ENCODE measurements at places on chromosomes 1 and 21.

DNA sequence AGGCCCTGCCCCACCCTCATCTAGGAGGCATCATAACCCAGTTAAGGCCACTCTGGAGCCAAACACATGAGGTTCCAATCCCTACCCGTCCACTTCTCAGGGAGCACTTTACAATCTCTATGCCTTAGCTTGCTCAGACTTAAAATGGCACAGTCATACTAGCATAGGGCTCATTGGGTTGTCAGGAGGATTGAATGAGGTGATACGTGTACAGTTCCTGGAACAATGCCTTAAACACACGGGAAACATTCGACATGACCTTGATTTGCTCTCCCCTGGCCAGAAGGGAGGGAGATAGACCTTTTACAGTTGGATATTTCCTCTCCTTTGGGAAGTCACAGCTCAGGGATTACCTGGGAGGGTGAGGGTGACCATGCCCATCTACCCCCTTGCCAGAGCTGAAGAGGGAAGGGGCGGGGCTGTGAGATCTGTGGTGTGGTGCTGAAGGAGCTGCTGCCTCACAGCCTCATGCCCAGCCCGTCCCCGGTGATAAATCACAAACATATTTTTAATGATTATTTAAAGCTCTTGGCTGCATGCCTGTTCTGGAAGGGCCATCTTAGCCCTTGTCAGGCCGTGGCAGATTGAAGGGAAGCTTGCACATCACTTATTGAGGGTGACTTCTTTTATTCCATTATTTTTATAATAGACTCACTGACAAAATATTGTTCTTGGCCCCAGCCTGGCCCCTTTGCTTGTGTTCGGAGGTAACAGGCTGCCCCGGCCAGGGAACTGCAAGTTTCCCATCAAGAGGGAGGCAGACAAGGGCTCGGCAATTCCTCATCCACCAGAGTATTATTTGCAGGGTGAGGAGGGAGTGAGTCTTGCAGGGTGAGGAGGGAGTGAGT is 83.4 kb downstream of the FOXD2 start:
- no peak for DNase-seq

DNA sequence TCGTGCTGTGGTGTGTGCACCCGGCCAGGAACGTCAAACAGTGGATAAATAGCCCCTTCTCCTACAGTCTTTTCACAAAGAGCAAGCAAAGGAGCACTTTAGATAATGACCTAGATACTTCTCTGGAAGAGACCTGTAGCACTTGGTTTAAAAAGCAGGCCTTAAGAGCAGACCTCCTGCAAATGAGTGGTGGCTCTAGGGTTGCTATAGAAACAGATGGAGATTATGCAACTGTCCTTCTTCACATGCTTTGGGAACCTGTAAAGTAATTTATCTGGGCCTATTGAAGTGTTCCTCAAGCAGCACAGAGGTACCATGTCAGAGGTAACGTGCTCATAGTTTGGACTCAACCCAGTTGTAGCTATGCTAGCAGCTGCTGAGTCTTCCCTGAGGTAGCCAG is 208.2 kb upstream of the KIAA0040 start:
- DNase-seq = no peak

GRCh38 chr1:231161667-231162296 is at the start of gene TRIM67:
TRIM67 (plus strand) TSS chr1:231162058; CDS start chr1:231162970, 912 bp downstream.
- DNase-seq = no peak

DNA sequence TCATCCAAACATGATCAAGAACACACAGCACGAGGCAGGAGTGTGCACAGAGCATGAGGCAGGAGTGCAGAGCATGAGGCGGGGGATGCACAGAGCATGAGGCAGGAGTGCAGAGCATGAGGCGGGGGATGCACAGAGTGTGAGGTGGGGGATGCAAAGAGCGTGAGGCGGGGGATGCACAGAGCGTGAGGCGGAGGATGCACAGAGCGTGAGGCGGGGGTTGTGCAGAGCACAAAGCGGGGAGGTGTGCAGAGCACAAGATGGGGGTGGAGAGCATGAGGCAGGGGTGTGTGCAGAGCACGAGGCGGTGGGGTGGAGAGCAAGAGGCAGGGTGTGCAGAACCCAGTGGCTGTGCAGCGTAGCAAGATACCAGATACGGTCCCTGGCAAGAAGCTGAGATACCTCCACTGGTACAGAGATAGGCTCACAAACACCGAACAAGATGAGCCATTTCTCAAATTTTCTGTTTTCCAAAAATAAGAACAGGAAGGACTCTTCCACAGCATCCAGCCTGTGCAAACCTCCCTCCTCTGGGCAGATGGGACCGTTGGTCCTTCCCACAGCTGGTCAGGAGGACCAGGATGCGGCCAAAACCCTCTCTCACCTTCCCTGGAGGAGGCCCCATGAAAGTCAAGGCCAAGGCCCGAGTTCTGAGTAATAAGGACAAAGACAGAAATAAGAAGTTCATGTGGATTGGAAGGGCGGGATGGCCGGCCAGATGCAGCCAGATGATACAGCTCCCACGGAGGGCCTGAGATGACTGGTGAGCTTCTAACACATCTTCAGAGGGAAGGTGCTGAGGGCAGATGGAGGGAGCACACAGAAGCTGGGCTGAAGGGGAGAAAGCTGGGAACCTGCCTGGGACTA is 12.0 kb downstream of the SPATC1L start:
- DNase-seq = no peak

DNA sequence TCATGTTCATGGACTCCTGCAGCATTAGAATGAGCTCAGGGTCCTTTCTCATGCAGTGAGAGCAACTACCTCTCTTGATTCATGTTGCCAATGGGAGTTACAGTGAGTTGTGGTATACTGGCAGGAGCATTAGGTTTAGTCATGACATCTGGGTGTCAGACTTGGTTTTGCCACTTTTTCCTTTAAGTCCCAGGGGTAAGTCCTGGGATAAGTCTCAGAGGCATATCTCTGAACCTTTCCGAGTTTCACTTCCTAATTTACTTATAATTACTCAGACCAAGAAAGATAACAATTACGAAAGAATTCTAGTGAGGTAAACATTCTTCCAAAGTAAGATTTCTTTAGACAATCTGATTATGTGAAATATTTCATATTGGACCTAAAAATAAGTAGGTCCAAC is 606.0 kb downstream of the SMYD3 start:
- no peak for DNase-seq

DNA sequence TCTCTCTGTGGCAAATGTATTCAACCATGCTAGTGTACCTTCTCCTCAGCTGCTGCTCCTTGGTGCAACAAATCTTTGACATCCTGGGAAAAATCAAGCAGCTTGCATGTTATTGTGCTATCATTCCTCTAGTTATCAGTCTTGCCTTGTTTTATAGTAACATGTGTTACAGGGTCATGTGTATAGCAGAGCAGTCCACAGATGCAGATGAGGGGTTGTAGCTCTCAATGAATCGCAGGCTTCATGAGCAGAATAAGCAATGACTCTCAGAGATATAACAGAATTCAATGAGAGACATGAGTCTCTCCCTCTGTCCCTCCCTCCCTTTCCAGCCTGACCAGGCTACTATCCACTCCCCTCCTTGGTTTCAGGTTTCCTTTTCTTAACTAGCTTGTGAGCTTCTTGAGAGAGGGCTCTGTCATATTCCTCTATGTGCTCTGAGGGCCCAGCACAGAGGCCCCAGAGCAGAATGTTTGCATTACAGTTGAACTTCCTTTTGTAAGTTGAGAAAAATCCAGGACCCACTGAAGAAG is 15.1 kb upstream of the JUN start:
- DNase-seq = no peak

- no peak for DNase-seq
Observed at GRCh38 chr1:172084876-172085275, 243.6 kb downstream of the DNM3 start.

- DNase-seq = no peak
Observed at GRCh38 chr1:85550784-85551516, 29.6 kb upstream of the CCN1 start.

DNA sequence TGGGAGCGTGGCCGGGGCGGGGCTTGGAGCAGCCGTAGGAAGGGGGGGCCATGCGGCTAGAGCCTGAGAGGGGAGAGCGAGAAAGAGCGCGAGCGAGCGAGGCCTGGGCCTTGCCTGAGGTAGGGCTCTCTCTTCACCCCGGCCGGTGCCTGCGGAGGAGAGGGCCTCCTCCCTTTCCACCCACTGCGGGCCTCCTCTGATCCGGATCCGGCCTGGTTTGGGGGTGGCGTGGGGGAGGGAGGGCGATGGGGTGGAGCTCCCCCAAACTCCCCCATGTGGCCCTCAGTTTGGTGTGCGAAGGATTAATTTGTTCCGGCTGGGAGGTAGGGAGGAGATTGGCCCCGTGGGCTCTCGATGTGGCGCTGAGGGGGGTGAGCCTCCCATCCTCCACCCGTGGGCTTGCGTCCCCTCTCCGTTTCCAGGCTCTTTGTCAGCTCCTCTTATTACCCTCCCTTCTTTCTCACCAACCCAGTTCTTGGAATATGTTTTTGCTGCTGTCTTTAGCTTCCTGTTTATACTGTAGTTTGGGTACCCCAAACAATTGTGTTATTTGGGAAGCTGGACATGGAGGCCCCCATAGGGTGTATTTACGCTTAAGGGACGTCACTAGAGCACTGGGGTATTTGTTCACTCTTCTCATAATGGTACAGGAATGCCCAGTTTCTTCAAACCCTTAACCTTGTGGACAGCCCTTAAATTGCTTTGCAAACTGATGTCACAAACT is 685 bp downstream of the UBAP2L start:
- DNase-seq = peak; percentile 75

- DNase-seq = no peak
Observed at GRCh38 chr1:151998611-151999362, 5.1 kb upstream of the S100A10 start.

- DNase-seq = no peak
Observed at GRCh38 chr1:160124705-160125478, 9.3 kb downstream of the ATP1A2 start.

- DNase-seq = no peak
Observed at GRCh38 chr1:231694465-231695077, 68.0 kb downstream of the DISC1 start.

- no peak for DNase-seq
Observed at GRCh38 chr21:15408089-15408488, 321.7 kb upstream of the USP25 start.

DNA sequence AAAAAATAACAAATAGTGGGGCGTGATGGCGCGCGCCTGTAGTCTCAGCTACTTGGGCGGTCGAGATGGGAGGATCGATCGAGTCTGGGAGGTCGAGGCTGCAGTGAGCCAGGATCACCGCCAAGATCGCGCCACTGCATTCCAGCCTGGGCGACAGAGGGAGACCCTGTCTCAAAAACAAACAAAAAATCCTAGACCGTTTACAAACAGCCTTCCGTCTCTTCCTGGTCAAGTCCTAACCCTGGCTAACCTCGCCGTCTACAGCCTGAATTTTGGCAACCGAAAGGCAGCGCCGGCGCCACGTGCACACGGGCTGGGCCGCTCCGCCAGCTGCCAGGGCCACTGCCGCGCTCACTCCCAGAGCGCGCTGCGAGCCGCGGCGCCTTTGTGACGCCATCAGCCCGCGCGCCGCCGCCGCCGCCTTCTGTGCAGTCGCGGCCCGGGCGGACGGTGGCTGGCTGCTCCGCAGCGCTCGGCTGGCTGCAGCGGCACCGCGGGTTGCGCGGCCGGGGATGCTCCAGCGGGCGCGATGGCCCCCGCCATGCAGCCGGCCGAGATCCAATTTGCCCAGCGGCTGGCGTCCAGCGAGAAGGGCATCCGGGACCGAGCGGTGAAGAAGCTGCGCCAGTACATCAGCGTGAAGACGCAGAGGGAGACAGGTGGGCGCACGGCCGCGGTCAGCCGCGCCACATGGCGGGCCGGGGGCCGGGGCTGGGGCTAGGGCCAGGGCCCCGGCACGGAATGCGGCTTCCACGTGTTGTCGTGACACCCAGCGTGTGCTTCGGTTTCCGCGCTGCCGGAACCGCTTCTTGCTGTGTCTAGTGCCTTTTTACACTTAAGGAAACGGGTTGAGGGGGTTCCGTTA is at the start of the genes HSF2BP and RRP1B:
HSF2BP (minus strand) TSS at position 353 of the 865 bp plus-strand sequence. CDS start 1,392 bp downstream, outside the sequence.
RRP1B (plus strand) TSS at position 425 of the 865 bp plus-strand sequence; CDS start at position 530, 105 bp downstream.
- DNase-seq = peak; percentile 83

GRCh38 chr1:56258371-56258770 is 321.0 kb downstream of the PLPP3 start:
- DNase-seq = no peak

GRCh38 chr1:2847086-2847985 is 45.8 kb upstream of the TTC34 start:
- DNase-seq = no peak

DNA sequence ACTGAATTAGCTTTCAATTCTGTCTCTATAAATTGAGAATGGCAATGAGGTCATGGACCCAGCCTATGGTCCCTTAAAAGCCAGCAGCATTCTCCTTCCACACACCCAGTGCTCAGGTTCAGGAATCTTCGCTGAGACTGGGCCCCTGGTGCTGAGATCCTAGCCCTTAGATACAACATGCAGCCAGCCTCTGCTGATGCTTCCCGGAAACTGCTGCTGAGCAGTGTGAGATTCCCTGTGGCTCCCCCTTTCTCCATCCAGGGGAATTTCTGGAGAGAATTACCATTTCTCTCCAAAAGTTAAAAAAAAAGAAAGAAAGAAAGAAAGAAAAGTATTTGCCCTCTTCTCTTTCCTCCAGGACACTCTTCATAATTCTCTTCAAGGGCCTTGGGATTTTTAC is 31.7 kb upstream of the RALGPS2 start:
- no peak for DNase-seq

Measured in activated CD8-positive, alpha-beta memory T cell treated with anti-CD3 and anti-CD28 coated beads, Interleukin-2, amount 50 U/mL, for 4 hours (primary cell).